NCI-H2081 (cell line): ENCODE measurements at places on chromosomes 6 and 20.

DNA sequence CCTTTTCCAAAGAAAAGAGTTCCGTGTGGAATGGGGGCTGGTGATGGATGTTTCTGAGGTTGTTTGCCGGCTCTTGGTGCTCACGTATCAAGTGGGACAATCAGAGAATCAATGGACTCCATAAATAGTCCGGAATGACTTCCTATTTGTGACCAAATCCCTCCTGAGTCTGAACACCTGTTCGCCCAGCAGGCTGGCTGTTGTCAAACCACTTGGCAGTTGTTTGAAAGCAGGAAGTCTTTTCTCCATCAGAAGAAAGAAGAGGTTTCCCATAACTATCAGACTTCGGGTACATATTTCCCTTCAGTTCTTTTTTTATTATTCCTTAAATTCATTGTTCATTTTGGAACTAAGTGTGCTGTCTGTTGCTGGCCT is 154.7 kb upstream of the RIN2 start:
- DNase-seq: peak; percentile 45

DNA sequence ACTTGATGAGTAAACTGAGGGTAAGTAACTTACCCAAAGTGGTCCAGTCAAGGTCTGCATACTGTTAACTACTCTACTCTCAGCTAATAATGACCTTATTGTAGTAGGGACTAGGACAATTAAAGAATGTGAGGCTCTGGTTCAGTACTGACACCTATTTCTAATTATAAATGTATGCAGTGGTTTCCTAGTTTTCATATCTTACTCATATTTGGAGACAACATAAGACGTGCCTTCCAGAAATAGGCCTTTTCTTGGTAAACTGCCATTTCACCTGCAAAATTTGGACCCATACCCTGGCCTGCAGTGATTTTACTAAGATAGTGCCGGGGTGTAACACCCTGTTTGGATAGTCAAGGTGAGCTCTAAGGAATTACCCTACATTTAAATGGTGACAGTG is 24.7 kb downstream of the GJA1 start:
- no peak for DNase-seq

- DNase-seq: no peak
These were observed 3.4 kb upstream of the CTSZ start for GRCh38 chr20:59010321-59010994.

GRCh38 chr6:10033223-10033829 is 381.5 kb downstream of the TFAP2A start:
- DNase-seq: peak; percentile 30

DNA sequence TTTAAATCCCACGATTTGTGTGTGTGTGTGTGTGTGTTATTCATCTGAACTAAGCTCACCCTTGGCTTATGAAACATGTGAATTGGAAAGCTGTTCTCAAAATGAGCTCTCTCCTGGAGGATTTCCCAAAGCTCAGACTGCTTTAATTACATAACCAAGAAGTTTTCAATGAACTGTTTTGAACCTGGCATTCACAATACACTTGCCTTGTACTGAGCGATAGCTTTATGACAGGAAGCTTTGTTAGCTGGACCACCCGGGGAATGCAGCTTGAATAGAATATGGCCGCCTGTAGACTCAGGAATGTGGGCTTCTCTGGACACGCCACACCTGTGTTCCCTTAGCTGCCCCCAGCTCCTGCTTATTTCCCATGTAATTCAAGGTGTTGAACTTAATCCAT is 71.4 kb upstream of the PREP start:
- no peak for DNase-seq
